H9 (cell line): ENCODE measurements at places on chromosomes 7 and 10. TPM values are rescaled to one million over a fixed set of nuclear protein-coding genes. Genes with fewer than 3 reads are reported as not detected.

DNA sequence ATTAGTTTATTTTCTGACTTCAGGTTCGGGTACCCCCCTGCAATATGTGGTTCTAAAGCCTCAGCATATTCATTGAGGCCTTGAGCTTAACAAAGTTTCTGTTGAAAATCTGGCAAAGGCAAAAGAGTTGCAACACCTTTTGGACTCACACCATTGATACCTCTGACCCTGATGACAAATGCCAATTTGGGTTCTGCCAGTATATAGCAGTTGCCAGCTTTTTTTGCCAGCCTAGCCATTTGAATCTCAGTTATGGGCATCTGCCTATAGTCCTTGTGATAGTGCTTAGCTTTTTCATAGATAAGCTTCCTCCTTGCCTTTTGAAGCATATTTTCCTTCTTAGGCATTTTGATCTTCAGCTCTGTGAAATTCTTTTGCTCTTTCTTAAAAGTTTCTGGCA lies 31.9 kb downstream of the LIPJ start:
- H3K27me3 ChIP-seq = no peaks in the 10 kb centered on the region
- H3K36me3 ChIP-seq = no peaks in the 10 kb centered on the region
- DNase-seq = no peak
- no peak overlapping the region for H3K27ac ChIP-seq

TSPAN13 gene
- 16.4 and 18.7 TPM in 2 replicates for total RNA-seq

DNA sequence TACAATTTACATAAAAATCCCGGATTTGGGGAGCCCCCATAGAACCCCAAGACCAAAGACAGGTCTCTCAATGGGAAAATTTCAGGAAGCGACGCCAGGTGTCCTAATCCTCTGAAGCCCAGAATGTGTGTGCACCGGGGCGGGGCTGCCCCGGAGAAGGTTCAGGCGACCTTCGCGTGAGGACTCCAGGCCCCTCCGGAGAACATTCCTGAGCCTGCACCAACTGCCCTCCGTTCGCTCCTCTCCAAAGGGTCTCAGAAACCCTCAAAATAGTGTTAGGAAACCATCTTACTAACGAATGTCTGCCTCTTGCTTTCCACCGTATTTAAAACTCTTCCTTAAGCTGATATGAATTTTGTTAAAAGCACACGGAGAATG lies 78.5 kb upstream of the INSIG1 start:
- no peak overlapping the region for H3K4me3 ChIP-seq
- H3K4me1 ChIP-seq = no peaks in the 10 kb centered on the region
- H3K27me3 ChIP-seq = no peaks in the 10 kb centered on the region
- no peaks in the 10 kb centered on the region for H3K36me3 ChIP-seq
- no peak overlapping the region for H3K27ac ChIP-seq

MSMB gene
- total RNA-seq = not detected in 2 replicates

DNA sequence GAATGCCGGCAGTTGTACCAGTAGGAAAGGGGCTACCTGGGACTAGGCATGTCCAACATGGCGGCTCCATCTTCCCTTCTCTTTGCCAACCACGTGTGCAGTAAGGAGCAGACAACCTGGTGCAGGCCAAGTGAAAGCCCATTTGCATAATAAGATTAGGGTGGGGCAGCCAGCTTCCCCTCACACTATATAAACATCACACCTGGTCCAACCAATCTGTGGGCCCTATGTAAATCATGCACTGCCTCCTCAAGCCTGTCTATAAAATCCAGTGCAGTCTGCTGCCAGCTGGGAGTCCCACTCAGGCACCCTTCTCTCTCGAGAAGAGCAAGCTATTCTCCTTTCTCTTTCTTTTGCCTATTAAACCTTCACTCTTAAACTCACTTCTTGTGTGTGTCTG lies 429.3 kb downstream of the CALN1 start:
- H3K4me1 ChIP-seq = no peaks in the 10 kb centered on the region
- H3K36me3 ChIP-seq = peaks cover 5% of the 10 kb centered on the region; the same call in 2 of the 3 replicates
- H3K4me3 ChIP-seq = no peak overlapping the region
- no peaks in the 10 kb centered on the region for H3K27me3 ChIP-seq
- DNase-seq = no peak
